Mammary epithelial cell (primary cell): ENCODE measurements at places on chromosomes 13 and 19.

- no peak for DNase-seq
These were observed 5.4 kb upstream of the LRFN1 start for GRCh38 chr19:39325778-39326665.

- DNase-seq = no peak
These were observed 31.0 kb downstream of the CAPN12 start for GRCh38 chr19:38713227-38713649.

DNA sequence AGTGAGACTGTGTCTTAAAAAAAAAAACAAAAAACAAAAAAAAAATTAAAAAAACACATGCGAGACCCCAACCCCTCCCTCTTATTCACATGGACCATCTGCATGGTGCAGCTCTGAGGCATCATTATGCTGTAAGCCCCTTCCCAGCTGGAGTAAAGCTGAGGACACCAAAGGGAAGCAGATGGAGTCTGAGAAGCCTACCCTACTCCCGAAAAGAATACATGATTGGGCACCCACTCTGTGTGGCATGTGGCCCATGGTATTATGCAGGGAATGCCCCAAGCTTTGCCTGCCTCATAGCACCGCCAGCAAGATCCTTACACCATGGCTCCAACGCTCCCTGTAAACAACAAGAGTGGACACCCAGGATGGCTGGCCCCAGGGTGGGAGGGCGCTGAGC lies 4.7 kb downstream of the PTH2 start:
- DNase-seq = no peak

DNA sequence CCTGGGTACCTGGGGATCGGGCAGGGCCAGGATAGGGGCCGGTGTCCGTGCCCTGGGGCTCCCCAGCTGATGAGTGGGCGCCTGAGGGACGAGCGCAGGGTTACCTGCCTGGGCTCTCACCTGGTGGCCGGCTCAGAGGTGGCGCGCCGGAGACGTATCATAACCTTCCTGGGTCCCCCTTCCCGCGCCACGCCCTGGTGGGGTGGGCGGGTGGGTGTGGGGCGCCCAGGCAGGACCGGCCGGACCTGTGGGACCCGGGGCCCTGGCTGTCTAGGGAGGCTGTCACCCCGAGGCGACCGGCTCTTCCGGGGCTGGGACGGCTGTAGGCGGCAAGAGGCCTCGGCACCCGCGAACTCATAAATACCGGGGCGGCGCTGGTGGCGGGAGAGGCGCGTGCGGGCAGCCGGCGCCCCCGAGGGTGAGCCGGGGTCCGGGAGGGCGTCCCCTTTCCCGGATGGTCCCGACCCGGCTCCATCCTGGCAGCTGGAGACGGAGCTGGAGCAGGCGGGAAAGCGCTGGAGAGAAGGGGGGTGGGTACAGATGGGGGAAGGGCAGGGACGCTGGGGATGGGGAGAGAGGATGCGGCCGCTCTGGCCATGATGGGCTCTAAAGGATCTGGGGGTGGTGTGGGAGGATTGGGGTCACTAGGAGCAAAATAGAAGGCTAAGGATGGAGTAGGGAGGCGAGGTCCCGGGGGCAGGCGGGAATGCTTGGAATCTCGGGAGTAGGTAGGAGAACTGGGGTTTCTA lies at the start of gene ACP7:
TSS of gene ACP7 (plus strand) at position 386 of the 749 bp plus-strand sequence. CDS start 902 bp downstream, outside the sequence.
- no peak for DNase-seq

GRCh38 chr13:26961890-26962615 lies 201.5 kb upstream of the GPR12 start:
- no peak for DNase-seq

DNA sequence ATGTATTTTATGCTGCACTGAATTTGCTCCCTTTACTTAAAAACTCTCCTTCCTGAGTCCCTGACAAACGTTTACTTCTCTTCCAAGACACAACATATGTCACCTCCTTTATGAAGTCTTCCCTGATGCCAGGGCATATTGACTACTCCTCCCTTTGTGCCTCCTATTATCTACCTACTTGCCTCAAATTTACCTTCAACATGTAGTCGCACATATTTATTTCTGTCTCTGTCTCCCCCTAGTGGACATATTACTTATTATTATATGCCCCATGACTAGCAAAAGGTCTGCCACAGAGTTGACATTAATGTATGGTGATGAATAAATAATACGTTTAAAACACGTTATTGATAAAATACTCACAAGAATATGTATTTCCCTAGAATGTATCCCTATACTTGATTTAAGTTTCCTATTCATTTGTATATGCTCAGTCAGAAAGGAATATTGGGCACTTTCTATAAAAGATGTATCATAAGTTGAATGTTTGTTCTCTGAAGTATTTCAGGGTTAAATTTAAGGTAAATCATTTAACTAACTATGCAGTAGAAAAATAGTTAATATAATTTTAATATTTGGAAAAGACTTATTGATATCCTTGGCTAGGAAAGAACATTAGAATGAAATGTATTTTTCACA lies 250.3 kb upstream of the ATXN8OS start:
- DNase-seq = peak; percentile 18

DNA sequence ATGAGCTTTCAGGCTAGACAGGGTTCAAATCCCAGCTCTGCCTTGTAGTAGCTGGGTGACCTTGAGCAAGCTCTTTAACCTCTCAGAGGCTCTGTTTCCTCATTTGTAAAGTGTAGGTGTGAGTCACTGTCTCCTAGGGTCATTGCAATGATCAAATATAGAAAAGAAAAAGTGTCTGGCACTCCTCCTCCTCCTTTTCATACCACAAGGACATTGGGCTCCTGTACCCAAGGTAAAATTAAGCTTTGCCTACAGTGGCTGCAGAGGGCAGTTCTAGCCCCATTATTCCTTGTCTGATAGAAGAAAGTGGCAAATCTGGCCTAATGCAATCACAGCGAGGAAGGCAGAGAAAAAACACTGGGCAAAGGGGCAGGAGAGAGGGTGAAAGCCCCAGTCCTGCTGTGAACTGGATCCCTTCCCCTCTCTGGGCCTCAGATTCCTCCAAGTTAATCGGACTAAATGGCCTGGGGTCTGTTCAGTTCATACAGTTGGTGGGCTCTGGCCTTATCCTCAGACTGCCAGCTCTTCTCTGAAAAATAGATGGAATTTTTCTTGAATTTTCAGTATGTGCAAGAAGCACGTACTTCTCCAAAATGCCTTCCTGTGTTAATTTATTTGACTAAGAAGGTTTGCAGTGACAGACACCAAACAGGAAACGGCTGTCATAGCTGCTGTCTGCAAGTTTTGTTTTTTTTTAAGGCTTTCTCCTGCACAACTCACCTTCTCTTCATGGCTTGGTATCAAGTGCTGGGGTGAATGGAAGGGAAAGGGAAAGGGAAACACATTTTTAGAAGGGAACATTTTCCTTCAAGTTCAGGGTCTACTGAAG lies 35.3 kb downstream of the RGCC start:
- no peak for DNase-seq

- DNase-seq = peak; percentile 14
These were observed 78.7 kb upstream of the GPC6 start for GRCh38 chr13:93147946-93148345.

DNA sequence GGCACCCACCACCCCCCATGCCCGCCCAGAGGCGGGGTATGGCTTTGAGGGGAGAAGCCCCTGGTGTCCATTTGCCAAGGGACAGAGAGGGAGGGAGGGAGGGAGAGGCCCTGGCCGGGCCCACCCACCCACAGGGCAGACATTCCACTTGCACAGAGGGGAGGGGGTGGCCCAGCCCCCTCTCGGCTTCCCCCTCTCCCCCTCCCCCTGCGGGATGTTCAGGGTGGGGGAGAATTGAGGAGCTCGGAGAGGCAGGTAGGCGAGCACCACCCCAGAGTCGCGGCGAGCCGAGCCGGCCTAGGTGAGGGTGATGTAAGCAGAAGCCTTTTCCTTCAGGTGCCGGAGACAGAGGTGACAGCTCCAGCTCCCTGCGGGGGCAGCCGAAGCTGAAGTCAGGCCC lies 12.3 kb downstream of the DPF1 start:
- DNase-seq = no peak
